ENCODE measurements at places on chromosomes 6 and 20. TPM values are rescaled to one million over a fixed set of nuclear protein-coding genes. Genes with fewer than 3 reads are reported as not detected.

The POM121L2 gene
- not detected for polyA plus RNA-seq

DNA sequence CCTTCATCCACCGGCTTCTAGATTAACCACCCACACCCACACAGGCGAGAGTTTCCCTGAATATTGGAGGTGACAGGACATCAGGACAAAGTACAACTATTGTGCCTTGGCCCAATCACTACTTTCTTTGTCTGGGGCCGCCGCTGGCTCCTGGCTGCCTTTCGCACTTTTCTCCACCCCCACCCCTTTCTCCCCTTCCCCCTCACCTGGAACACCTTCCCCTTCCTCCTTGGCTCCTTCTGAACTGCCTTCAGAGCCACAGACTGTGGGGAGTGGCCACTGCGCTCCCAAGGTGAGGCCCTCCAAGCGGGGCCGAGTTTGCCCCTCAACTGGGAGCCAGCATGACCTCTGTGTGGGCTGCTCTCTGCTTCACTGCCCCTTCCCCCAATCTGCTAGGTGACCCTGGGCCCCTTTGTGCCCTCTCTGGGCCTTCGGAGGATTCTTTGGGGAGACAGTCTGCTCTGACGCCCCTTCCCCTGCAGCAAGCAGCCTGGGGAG is 3.0 kb upstream of the VEGFA start:
- peaks cover 34% of the 10 kb centered on the region for H3K4me1 ChIP-seq
- H3K4me3 ChIP-seq: no peak overlapping the region
- H3K36me3 ChIP-seq: no peaks in the 10 kb centered on the region
- DNase-seq: no peak
- no peak overlapping the region for H3K27ac ChIP-seq

DNA sequence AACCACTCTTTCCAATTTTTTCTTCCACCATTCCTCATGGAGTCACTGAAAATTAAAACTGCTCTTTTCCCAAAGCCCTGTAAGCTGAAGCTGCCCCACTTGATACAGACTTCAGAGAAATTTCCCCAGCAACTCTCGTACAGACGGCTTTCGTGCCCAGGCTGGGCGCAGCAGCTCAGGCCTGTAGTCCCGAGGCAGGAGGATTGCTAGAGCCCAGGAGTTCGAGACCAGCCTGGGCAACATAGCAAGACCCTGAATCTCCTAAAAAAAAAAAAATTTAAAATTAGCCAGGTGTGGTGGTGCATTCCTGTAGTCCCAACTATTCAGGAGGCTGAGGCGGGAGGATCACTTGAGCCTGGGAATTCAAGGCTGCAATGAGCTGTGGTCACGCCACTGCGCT is 6.6 kb downstream of the PPDPF start:
- H3K4me3 ChIP-seq: no peak overlapping the region
- H3K27ac ChIP-seq: no peak overlapping the region
- peaks cover 17% of the 10 kb centered on the region for H3K36me3 ChIP-seq
- peaks cover 5% of the 10 kb centered on the region for H3K4me1 ChIP-seq
- no peak for DNase-seq
- peaks cover 9% of the 10 kb centered on the region for H3K27me3 ChIP-seq

DNA sequence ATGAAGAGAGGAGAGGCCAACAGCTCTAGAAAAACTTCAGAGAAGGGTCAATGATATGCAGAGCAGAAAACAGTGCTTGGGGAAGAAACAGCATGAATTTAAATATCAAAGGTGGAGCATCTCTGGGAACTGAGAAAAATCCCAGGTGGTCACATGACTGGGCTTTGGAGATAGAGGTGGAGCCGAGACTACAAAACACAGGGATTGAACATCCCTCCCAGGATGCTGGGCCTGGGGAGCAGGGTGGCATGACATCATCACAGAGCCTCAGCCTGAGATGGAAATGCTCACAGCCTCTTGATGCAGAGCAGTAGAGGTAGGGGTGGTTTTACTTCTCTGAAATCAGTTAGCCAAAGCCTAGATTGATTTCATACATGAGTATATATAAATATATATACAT is 529.5 kb downstream of the PRKN start:
- no peaks in the 10 kb centered on the region for H3K36me3 ChIP-seq
- no peaks in the 10 kb centered on the region for H3K4me1 ChIP-seq
- H3K4me3 ChIP-seq: no peak overlapping the region
- no peak for DNase-seq
- H3K27me3 ChIP-seq: no peaks in the 10 kb centered on the region
- no peak overlapping the region for H3K27ac ChIP-seq

DNA sequence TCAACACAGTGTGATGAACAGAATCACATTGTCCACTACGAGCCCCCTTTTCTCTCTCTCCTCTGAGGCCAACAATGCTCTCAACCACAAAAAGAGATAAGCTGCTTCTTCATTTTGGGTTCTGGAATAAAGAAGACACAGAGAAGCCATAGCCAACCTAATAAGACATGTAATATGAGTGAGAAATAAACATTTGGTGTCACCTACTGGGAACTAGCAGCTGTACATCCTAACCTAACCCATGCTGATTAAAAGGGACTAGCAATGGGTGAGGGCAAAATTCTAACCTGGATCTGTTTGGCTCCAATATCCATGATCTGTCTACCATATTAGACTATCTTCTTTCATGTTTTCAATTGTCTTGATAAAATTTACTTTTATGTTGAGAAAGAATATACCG is 369.1 kb upstream of the MARCKS start:
- no peaks in the 10 kb centered on the region for H3K4me1 ChIP-seq
- H3K27me3 ChIP-seq: no peaks in the 10 kb centered on the region
- H3K4me3 ChIP-seq: no peak overlapping the region
- DNase-seq: no peak
- H3K36me3 ChIP-seq: no peaks in the 10 kb centered on the region

DNA sequence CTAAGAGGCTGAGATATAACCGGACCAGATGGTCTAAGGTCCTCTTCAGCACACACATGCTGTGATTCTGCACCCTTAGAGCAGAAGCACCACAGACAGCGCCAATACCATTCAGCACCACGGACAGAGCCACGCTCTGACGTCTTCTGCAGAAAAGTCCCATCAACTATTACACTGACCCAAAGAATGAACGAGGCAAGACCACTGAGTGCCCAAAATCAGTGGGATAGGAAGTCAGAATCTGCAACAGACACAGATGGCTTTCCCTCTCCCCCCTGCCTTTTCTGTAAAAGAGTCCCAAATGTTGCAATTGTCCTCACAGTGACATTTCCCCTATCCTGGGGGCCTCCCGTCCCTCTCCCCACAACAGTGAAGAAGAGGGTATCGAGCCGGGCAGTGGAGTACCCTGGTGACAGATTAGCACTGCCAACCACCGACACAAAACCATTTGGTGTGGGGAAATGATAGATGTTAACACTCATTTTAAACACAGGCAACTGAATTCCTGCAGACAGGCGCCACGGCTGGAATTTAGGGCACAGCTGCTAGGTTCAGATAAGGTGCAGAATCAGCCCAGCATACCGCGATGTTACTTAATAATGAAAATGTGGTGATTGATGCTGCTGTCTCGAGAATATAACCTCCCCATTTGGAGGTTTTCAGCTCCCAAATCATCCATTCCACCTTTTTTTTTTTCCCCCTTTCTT is 66.6 kb upstream of the CTNNBL1 start:
- no peak for DNase-seq
- H3K27me3 ChIP-seq: peaks cover 83% of the 10 kb centered on the region
- H3K4me1 ChIP-seq: no peaks in the 10 kb centered on the region
- H3K36me3 ChIP-seq: no peaks in the 10 kb centered on the region
- no peak overlapping the region for H3K27ac ChIP-seq

The PFDN4 gene
- polyA plus RNA-seq: 73.5 TPM

Measured in spleen (tissue), 13 donors.